ENCODE measurements at places on chromosomes 5 and 9.

DNA sequence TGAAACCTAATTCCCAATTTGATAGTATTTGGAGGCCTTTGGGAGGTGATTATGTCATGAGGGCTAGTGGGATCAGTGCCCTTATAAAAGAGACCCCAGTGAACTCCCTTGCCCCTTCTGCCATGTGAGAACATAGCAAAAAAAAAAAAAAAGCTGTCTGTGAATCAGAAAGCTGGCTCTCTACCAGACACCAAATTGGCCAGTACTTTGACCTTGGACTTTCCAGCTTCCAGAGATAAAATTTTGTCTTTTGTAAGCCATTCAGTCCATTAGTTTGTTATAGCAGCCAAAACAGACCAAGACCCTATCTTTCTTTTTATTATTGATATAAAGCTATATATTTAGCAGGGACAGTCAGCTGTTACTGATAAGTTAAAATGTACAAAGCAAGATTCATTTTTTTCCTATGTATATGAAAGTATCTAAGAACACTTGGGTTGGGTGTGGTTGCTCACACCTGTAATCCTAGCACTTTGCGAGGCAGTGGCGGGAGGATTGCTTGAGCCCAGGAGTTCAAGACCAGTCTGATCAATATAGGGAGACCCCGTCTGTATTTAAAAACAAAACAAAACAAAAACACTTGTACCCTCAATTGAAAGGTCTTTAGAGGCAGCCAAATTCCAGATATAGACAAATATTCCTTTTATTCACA lies 8.1 kb upstream of the C5orf24 start:
- DNase-seq = no peak

- DNase-seq = no peak
These were observed 6.1 kb upstream of the ADGRD2 start for GRCh38 chr9:124444166-124444565.

DNA sequence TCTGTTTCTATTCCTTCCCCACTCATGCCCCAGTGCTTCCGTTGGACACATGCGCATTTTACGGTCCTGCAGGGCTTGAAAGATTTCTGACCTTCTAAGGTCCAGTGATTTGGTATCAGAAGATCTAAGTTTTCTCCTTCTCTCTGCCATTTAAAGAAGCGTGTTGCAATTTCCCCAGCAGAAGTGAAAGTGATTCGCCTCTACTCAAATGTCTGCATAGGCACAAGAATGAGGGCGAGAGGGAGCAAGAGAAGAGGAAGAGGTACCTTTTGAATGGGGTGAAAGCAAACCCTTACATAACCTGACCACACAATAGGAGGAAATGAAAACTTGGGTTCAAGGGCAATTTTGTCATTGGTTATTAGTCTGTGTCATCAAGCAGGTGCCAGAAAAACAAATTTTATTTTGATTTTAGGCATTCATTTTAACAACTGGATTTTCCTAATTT lies 31.7 kb upstream of the NR3C1 start:
- no peak for DNase-seq

DNA sequence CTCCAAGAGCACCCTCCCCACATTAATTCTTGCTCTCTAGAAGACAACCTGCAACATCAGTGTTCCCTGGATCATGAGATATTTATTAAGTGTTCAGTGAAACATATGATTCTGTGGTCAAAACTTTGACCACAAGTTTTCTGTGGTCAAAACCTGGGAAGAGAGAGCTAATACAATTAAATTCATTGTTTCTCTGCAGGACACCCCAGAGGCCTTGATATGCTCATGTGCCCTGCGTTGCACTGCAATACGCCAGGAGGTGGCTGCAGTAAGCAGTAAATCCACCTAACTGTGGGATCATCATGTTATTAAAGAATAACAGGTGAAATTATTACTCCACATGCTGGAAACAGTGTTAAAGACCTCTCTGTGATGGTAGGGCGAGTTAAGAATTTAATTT lies 109.3 kb upstream of the SPDL1 start:
- no peak for DNase-seq

- DNase-seq = no peak
These were observed 42.0 kb downstream of the VLDLR start for GRCh38 chr9:2663461-2664173.

- DNase-seq = no peak
These were observed 103.7 kb upstream of the MVB12B start for GRCh38 chr9:126222835-126223431.

GRCh38 chr9:84592918-84593317 lies 76.6 kb upstream of the NTRK2 start:
- DNase-seq = no peak

GRCh38 chr5:173535976-173536639 lies 80.3 kb downstream of the BOD1 start:
- DNase-seq = no peak
